Caki2 (cell line): ENCODE measurements at places on chromosomes 6 and 20.
A peak's percentile ranks its signal among the peaks of the same experiment; 100 is the strongest.

DNA sequence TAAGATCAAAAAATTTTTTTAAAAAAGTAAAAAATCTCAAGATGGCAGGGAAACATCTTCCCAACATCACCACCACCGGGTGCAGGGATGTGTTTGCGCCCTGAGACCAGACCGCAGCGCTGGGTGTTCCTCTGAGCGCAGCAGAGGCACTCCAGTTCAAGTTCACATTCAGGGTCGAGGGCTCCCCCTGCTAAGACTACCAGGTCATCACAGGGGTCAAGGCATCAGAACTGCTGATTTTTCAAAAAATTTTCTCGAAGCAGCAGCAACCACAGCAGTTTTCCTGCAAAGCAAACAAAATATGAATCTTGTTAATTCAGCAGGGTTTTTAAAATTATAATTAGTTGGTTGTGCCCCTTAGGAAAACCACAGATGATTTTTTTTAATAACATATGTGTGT, 83.1 kb downstream of the MYLK4 start:
- DNase-seq: no peak

DNA sequence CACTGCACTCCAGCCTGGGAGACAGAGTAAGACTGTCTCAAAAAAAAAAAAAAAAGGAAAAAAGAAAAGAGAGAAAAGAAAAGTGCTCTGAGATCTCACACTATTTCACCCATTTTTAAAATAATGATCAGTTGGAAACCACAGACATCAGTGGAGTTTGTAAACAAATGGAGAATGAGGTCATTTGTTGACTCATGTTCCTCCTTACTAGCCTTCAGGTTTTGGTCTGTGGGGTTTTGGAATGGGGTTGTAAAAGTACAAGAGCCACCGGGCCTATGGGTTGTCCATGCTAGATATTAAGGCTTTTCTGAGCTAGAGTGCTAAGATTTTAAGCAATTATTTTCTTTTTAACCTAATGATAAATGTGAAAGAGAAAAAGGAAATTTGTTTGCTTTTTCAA, 104.4 kb upstream of the PRL start:
- no peak for DNase-seq

DNA sequence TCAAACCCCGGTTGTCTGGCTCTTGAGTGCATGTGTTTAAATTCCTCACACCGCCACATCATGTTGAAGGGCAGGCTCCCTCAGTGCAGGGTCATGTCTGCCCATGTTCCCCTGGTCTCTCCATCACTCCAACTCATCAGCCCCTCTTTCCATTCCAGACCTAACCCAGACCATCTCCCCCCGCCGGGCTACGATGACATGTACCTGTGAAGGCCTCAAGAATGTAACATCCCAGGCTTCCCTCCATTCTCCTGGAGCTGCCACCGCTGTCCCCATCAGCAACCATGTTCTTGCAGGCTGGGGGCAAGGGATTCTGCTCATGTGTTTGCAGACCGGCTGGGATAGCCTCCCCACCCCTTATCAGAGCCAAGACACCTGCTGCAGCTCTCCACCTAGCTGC, 19.9 kb downstream of the TMEM74B start:
- DNase-seq: no peak

DNA sequence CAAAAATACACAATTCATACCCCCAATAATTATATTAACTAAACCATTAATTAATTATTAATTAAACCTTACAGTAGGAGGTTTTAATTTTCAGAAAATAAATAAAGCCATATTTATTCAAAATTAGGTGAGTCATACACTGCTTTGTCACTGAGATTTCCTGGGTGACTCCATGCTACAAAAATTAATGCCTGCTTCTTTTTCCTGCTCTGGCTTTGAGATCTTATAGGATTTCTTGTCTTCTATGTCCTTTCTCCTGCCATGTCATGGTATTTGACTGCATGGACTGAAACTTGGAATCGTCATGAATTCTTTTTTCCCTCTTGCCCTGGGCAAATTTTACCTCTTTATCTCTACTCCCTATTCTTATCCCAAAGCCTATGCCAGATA, 133.2 kb downstream of the PHACTR1 start:
- DNase-seq: no peak

- DNase-seq: no peak
Measured at GRCh38 chr6:166439366-166440091, 56.8 kb upstream of the MPC1 start.

DNA sequence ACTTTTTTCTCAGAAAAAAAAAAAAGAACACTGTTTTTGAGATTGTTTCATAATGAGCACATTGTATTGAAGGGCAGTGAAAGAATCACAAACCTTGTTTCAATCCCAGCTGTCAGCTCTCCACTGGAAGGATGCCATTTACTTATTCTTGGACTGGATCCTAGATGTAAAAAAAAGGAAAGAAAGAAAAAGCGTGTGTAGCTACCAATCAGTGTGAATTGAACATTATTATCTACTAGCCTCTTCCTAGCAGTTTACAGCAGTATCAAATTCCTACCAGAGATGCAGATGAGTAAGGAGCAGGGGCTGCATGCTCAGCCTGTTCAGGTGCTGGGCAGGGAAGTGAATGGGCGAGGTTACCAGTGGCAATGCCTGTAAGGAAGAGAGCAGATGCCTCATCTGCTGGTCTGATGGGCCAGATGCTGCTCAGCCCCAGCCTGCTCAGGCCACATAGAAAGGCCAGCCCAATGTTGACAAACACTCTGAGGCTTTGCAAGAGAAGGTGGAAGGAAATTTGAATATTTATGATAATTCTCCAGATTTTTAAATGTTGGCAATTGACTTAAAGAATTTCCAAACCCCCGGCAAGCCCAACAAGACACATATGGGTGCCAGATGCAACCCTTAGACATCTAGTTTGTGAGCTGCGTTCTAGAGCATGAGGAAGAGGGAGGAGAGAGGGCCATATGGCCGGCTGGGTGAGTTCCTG, 189.5 kb downstream of the IBTK start:
- DNase-seq: no peak

DNA sequence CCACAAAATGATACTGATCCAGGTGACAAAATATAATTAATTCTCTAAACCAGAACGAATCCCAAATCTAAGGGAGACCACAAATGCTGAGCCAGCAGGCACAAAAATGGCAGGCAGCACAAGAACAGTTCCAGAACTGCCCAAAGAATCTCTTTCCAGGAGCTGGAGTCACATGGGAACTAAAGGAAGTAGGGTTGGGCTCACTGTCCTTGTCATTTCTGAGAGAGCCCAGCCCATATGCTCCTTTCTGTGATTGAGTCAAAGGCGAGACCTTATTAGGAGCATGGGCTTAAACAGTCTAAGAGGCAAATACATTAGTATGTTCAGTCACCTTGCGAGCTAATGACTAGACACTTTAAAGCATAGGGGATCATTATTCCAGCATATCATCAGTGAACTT, 327.6 kb upstream of the ARID1B start:
- no peak for DNase-seq

GRCh38 chr6:72758901-72759300, 137.0 kb downstream of the KCNQ5 start:
- no peak for DNase-seq

GRCh38 chr6:48176645-48177308, 65.8 kb upstream of the PTCHD4 start:
- DNase-seq: no peak

DNA sequence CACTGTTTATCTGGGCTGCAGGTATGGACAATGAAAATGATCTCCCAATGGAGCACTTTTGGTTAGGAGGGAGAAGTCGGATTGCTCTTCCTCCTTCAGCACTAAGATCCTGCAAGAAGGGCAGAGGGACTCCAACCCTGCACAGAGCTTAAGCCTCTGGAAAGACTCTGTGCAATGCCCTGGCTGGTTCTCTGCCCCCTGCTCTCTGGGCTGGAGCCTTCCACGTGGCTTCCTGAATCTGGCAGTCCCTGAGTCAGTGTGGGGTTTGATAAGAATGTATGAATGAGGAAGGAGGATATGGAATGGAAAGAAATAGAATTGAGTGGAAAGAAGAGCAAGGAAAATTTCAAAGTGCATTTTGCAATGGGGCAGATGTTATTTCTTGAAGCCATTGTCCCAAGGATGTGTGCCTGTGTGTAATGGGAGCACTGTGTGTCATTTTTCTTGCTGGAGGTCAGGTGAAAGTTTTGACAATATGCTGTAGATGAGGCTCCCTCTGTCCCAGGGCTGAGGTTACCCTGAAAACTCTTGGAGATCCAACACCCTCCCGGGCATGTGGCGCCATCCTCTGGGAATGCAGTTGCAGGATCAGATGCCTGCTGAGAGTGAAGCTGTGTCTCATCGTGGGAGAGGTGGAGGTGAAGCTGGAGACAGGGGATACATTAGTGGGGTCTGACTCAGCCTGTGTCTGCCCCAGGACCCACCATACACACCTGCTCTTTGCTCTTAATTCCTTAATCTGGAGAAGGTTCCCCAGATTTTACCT, 16.3 kb upstream of the CST9L start:
- no peak for DNase-seq

GRCh38 chr6:166331503-166332415, 10.6 kb downstream of the SFT2D1 start:
- no peak for DNase-seq

GRCh38 chr6:31661262-31662123, 915 bp upstream of the C6orf47 start:
- DNase-seq: no peak

- DNase-seq: no peak
Measured at GRCh38 chr20:19908576-19908975, 108.6 kb upstream of the NAA20 start.

GRCh38 chr6:137903933-137904821, 37.1 kb downstream of the TNFAIP3 start:
- peak; percentile 52 for DNase-seq

DNA sequence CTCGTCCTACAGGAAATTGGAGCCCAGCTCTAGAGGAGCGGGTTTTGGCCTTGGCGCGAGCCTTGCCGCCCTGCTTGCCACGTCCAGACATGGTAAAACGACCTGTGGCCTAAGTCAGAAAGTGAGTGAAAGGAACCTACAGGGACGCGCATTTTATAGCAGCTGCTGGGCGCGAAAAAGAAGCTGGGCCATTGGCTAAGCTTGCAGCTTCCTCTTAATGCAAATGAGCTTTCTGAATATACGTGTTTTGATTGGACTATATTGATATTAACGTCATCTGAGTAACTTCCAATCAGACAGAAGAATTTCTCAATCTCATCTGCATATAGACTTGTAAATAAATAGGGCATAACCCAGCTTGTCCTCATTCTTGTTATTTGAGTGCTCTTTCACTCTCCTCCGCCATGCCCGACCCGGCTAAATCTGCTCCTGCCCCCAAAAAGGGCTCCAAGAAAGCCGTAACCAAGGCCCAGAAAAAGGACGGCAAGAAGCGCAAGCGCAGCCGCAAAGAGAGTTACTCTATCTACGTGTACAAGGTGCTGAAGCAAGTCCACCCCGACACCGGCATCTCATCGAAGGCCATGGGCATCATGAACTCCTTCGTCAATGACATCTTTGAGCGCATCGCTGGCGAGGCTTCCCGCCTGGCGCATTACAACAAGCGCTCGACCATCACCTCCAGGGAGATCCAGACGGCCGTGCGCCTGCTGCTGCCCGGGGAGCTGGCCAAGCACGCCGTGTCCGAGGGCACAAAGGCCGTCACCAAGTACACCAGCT, 18.9 kb downstream of the OR2B2 start:
- peak; percentile 98 for DNase-seq

DNA sequence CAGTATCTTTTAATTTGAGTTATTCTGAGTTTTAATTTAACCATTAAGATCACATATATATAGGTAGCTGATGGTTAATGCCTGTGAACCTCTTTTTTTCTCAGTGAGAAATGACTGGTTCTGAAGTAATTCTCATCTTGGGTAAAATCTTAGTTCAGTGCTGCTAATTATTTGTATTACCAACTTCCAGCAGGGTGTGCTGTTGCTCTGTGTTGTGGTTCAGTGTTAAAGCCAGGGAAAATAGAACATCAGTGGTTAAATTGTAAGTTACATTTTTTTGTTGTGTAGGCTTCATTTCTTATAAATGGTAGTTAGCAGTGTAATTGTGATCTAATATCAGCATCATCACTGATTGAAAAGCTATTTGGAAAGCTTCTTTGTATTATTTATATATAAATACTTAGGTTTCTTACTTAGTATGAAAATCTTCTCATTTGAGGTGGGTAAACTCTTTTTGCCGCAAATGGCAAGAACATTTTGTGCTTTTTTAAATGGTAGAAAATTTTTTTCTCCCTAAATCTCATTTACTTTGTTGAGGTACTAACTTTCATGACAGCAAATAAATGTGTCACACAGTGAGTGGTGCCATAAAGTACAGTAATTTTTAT, 43.7 kb downstream of the CDC5L start:
- DNase-seq: no peak

DNA sequence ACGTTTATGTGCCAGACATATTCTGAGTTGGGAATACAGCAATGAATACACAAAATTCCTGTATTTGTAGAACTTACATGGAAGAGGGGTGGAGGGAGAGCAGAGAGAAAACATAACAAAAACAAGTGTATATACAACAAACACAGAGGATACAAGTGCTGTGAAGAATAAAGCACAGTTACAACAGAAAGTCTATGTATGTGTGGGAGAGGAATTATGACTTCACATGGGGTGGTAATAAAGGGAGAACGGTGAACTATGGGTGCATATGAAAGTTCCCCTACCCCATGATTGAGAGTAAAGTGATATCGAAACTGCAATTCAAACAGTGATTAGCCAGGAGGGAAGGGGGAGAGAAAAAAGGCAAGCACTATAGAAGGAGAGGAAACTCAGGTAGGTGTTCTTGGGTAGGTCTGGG, 24.6 kb downstream of the HBS1L start:
- DNase-seq: no peak

- DNase-seq: no peak
Measured at GRCh38 chr6:119145111-119145510, 66.6 kb upstream of the FAM184A start.

GRCh38 chr20:7758406-7758805, 181.9 kb downstream of the HAO1 start:
- no peak for DNase-seq

DNA sequence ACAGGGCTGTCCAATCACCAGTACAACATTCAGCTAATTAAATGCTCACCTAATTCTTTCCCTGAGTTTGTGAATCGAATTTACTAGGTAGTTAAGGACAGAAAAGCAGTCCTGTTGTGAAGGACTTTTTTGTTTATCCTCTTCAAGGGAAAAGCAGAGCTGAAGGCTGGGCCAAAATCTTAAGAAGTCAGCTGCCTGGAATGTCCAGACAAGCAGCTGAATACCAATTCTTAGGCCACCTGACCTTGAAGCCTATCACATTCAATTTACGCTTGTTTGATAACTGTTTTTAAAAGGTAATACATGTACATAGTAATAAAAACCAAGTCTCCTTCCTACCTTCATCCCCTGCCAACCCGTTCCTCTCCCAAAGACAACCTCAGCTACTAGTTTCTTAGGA, 56.4 kb downstream of the UQCC1 start:
- DNase-seq: no peak

DNA sequence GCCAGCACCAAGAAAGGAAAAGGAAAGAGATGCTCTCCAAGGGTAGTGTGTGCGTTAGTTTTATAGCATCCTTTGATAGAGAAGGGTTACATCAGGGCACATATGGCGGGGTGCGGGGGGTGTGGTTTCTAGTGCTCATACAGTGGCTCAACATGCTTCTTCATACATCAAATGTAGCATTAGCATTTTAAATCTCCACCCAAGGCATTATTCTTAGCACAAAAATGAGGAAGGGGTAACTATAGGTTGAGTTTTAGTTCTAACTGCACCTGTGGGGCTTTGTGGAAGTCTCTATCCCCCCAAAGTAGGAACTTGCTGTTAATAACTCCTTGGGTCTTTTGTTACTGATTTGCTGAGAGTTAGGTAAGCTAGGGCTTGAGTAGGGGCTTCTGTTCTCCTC, 89.3 kb downstream of the CEP57L1 start:
- no peak for DNase-seq
